ENCODE measurements at places on chromosomes 3 and 15.

GRCh38 chr3:56126632-56127031 is 341.6 kb downstream of the ERC2 start:
- no peak for DNase-seq

- peak; percentile 3 for DNase-seq
Measured at GRCh38 chr3:156448300-156448699, 106.6 kb downstream of the SSR3 start.

DNA sequence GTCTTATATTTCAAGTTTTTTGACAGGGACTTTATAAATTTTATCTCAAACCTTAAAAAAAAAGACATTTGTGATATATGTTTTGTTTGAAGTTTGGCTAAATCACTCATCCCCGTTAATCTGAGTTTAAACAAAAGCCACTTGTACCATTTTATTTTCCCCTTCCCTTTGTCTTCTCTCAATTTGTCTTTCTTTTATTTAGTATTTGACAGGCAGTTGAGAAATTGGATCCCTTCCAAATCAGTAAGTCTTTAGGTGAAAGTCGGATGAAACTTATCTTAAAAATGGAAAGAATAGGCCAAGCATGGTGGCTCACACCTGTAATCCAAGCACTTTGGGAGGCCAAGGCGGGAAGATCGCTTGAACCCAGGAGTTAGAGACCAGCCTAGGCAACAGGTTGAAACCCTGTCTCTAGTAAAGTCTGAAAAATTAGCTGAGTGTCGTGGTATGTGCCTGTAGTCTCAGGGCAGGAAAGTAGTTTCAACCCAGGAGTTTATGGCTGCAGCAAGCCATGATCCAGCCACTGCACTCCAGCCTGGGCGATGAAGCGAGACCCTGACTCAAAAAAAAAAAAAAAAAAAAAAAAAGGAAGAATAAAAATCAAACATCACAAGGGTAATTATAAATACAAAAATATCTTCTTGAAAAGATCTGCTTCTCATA is 394.6 kb upstream of the TPM1 start:
- DNase-seq: no peak

DNA sequence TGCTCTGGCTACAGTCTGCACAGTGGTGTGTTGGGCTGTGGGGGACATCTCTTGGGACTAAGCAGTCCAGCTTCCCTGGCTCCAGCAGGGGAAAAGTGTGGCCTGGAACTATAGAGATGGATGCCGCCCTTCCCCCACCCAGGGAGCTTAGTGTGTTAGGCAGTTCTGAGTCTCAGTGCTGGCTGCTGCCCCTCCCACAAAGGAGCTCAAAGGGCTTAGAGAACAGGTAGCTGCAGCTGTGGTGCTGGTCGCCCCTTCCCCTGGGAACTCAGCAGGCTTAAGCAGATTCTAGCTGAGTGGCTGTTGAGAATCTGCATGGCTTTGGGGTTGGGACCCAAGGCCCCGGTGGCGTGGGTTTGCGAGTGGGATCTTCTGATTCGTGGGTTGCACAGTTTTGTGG is 190.8 kb downstream of the PDCD6IP start:
- DNase-seq: no peak

DNA sequence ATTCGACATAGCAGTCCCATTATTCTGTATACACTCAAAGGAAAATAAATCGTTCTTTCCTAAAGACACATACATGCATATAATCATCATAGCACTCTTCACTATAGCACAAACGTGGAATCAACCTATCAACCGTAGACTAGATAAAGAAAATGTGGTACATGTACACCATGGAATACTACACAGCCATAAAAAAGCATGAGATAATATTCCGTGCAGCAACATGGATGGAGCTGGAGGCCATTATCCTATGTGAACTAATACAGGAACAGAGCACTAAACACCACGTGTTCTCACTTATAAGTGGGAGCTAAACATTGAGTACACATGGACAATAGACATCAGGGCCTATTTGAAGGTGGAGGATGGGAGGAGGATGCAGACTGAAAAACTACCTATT is 12.1 kb upstream of the MAP3K13 start:
- DNase-seq: no peak

DNA sequence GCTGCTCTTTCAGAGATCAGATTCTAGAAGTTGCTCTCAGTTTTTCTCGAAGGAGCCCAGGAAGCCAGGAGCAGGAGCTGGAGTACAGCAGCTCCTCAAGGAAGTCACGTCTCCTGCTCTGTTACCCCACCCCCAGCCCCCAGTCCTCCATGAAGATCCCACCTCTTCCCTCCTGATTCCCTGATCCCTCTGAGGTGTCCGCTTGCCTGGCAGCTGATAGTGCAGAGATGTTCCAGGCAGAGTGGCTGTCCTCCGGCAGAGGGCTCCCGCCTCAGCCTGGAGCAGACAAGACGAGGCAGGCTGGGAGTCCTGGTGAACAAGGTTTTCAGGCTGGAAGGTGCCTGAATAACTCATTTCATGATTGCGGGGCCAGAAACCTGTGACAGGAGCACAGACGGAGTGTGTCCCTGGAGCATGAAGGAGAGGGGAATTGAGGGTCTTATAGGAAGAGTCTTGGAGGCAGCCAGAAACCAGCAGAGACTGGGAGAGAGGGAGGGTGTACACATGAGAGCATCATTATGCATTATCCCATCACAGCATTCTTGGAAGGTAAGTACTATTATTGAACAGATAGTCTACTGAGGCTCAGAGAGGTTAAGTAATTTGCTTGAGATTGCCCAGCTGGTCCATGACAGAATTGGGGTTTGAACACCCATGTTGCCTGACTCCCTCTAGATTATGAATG is 1.2 kb downstream of the HRH1 start:
- DNase-seq: no peak

DNA sequence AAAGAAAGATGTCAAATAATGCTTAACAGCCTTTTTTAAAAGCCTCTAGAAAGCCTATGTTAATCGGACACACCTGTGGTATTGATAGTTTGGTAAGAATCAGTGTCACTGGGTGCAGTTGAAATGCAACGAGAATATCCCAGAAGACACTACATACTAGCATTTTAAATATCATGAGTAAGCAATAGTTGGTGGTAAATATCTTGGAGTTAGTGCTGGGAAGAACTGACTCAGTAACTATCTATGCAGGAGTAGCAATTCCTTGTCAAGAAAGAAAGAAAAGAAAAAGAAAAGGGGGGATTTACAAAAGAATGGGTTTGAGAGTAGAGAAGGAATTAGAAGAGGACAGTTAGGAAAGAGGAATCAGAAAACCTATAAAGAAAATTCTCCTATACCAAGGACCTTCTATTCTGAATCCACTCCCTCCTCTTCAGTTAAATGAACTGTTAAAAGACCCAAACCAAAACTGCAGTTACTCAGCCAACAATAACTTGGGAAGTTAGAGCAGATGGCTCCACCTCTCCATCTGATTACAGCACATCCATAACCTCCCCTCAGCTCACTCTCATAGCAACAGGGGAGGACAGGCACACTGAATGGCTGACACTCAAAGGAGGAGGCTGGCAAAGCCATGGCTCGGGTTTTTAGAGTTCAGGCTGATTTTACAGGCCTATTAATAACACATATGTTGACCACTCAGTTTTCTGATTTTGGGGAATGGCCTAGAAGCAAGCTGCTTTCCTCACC is 207.6 kb upstream of the MDFIC2 start:
- no peak for DNase-seq

GRCh38 chr3:149969110-149969939 is 1.4 kb downstream of the PFN2 start:
- no peak for DNase-seq

DNA sequence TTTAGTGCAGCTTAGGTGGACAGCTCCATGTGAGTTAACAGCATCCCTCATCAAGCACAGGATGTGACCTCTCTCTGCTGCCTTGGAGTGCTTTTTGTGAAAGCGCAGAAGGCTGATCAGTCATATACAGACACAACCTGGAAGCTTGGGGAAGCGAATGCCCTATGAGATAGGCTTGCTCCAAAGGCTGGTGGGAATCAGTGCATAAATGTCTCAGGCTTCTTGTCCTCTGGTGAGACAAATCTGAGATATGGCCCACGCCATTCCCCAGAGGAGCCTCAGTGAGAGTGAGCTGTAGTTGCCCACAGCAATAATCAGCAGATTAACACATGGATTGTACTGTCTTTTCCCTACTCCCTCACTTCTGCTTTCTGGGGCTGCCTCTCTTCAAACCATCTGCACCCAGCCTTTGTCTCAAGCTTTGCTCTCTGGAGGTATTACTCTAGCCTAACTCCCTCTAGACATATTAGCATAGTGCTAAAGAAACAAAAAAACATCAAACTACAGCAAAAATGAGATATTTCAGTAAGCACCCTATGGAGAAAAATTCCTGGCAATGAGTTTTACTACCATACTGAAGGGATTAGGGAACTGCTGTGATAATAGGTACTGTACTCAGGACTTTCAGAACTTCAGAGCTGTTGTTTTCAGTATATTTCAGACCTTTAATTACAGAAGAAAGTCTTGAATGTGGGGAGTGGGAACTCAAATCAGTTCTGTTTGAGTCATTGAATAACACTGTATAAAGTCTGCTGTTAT is 113.7 kb downstream of the OXSM start:
- DNase-seq: no peak

DNA sequence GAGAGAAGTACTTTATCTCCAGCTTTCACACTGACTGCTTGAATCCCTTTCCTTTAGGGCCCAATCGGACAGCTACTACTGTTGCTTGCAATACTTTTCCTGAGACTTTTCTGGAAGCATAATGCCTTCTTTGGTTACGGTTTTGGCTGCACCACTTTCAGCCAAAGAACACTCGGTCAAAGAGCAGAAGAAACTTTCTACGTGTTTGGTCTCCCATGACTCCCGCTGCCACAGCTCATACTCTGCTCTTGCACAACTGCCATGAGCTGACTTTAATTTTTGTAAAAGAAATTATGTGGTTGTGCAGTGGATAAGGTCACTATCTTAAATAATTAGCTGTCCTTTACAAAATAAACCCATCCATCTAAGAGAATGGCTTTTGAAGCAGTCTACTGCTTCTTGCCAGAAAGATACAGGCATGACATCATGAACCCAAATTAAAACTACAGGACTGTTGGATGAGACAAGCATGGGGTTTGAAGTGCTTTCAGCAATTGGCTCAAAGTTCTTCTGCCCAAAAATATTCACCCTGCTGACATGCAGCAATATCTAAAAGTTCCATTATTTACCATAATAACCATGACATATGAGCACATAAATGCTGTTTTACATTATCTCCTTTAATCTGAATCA is 42.0 kb downstream of the PROS1 start:
- DNase-seq: no peak

DNA sequence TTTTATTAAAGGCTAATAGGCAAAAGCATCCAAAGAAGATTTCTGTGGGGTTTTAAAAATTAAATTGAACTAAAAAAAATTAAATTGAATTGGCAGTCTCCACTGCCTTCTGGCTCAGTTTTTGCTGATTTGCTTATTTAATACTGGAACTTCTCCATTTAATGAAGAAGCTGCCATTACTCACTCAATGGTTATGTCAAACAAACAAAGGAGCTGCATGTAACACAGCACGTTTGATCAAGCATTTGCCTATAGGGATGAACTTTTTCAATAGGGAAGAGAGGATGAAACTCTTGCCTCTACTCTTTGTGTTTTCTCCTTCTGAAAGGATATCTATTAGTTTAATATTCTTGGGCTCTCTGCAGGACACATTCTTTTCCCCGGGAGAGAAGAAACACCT is 4.8 kb upstream of the HCLS1 start:
- DNase-seq: no peak

DNA sequence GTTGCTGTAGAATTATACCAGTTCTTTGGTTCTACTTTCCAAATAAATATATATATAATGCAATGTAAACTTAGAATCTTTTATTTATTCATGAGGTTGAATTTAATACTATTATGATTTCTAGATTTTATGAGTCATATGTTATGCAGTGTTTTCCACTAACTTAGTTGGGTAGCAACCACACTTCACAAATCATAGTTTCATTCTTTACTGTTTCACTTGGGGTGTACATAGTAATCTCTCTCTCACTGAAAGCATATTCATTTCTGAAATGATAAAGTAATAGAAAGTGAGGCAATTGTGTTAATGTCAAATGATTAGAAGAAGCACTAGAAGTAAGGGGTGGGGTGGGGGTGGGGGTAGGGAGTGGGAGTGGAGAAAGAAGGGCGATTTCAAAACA is 52.6 kb downstream of the IQCH start:
- DNase-seq: no peak

DNA sequence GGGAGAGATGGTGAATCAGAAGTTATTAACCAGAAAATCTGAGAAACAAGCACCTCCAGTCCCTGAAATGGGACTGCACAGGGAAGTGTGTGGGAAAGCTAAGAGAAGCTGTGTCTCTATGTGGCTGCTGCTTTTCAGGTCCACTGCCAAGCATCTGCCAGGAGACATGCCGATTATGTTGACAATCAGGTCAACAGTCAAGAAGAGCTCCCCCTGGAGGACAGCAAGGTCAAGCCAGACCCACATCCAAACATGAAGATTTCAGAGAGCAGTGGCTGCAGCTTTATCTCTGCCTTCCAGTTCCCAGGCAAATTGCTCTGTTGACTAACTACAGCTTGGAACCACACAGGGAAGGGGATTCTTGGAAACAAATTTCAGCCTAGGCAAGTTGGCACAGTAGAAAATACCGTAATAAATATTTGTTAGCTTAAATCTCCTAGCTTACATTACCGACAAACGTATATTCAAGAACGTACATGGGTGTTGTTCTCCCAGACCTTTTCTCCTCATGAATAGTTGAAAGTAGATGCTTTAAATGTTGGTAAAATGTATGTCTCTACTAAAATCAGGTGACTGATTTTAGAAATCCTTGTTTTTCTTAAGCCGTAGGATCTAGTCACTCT is 394.5 kb upstream of the RARB start:
- DNase-seq: no peak

GRCh38 chr3:87627316-87627715 is 350.9 kb upstream of the POU1F1 start:
- no peak for DNase-seq

DNA sequence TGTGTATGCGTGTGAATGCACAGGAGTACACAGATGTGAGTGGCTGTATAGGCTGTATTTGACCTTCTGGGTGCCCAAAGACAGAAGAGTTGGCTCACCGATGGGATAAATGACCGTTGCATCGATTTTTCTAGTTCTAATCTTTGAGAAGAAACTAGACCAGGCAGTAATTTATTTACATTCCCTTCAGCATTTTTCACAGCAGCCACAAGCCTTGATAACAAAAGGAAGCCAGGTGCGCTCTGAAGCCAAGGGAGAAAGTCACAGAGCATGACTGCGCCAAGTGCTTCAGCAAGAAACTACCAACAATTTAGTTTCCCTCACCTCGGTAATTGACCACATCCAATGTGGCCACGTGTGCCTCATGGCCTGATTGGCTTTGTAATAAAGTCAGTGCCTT is 5.9 kb upstream of the FAM3D start:
- no peak for DNase-seq

DNA sequence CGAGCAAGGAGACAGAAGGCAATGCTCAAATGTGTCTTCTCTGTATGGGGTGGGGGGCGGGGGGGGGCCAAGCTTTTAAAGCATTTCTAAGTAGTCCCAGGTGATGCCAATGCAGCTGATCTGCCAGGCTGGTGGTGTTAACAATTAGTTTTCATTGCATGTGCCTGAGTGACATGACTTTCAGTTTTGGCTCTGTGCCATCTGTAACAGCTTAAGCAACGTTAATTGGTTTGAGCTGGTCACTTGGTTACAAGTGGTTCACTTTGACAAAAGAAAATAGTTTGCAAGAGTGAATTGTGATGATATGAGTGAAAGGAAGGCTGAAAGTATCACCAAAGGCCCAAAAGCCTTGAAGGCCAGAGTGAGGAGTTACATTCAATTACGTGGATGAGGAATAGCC is 26.4 kb upstream of the LRIG1 start:
- no peak for DNase-seq

All from stimulated activated naive CD4-positive, alpha-beta T cell (primary cell).